Activated CD4-positive, alpha-beta memory T cell treated with anti-CD3 and anti-CD28 coated beads, Interleukin-2, amount 10 ng/mL, durations not matched to agents 7 days and 5 days (primary cell): ENCODE measurements at places on chromosomes 3 and 15.
A peak's percentile ranks its signal among the peaks of the same experiment; 100 is the strongest.

GRCh38 chr3:51935886-51936755, 5.6 kb downstream of the RRP9 start:
- H3K4me1 ChIP-seq = peaks cover 18% of the 10 kb centered on the region
- no peak overlapping the region for H3K27ac ChIP-seq
- peaks cover 20% of the 10 kb centered on the region for H3K36me3 ChIP-seq
- no peaks in the 10 kb centered on the region for H3K27me3 ChIP-seq
- H3K4me3 ChIP-seq = no peak overlapping the region

DNA sequence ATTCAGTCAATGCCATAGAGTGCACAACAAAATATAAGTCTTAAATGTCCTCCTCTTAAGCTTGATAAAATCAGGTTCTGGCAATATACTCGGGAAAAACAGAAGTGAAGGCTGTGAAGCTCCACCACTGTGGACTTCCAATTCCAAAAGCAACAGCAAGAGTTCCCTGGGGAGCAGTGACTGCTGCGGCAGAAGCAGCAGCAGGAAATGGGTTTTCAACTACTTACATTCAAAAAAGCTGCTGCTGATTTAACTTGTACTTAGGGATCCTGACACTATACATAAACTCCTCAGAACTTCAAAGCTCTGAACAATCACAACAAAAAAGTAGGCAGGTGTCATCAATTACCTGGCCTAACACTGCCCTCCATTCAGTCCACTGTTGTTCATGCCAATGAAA, 4.7 kb downstream of the CEP152 start:
- peak overlapping the region; percentile 80 for H3K27ac ChIP-seq
- H3K36me3 ChIP-seq = peaks cover 32% of the 10 kb centered on the region
- no peaks in the 10 kb centered on the region for H3K27me3 ChIP-seq
- peak overlapping the region; percentile 57 for H3K4me3 ChIP-seq

DNA sequence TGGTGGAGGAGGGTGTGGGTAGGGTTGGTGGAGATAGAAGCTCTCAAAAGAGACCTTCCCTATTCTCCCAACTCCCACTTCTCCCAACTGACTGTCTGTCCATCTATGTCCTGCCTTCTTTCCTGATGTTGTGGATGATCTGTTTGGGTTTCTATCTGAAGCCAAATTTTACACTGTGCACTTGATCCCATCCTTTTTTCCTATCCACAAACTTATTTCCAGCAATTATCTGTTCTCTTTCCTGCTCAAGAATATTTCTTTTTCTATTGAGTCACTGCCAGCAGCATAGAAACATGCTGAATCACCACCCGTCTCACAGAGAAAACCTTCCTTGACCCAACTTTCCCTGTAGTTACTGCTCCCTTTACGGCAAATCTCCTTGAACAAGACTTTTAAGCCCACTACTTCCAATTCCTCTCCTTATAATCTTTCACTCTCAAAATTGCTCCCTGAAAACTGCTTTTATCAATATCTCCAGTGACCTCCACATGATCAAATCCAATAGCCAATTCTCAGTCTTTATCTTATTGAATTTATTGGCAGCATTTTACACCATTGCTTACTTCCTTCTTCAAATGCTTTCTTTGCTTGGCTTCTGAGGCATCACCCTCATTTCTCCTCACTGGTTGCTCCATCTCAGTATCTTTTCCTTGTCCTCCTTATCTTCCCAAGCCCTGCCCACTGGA, 141.2 kb upstream of the SLC7A14 start:
- no peak overlapping the region for H3K4me3 ChIP-seq
- no peaks in the 10 kb centered on the region for H3K36me3 ChIP-seq
- H3K4me1 ChIP-seq = no peaks in the 10 kb centered on the region
- no peak for DNase-seq
- peaks cover 12% of the 10 kb centered on the region for H3K27me3 ChIP-seq

DNA sequence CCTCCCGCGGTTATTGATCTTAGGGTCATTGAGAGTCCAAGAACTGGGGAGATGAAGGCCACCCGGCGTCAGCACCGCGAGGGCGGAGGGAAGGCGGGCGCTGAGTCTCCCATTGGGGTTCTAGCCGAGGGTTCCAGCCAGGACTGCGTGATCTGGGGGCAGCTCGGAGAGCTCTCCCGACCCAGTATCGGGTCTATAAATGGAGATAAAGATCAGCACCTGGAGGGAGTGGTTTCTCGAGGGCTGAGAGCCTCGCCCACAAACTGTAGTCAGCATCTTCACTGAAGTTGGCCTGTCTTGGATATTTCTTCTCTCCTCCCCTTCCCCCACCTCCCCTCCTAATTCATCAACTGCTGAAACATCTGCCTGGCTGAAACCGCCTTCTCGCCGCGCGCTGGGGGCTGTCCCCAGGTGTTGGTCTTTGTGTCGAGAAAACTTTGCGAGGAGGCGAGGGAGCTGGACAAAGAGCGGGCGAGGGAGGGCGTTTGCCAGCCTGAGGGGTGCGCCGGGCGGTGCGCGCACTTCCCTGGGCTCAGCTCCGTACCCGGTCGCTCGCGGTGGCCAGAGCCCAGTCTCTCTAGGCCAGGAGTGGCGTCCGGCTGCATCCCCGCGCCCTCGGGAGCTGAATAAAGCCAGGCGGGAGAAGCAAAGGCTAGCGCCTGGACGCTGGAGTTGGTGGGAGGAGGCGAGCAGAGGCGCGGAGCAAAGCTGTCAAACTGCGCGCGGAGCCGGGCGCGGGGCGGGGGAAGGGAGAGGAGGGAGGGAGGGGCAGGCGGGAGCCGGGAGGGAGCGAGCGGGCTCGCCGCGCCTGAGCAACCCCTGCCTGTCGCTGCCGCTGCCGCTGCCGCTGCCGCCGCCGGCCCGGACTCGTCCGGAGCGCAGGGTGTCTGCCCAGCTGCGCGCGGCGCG, at the start of gene ST8SIA2:
TSS of gene ST8SIA2 (plus strand) at position 811 of the 909 bp plus-strand sequence. CDS start 184 bp downstream, outside the sequence.
- no peak within 1 kb of the TSS for H3K27ac ChIP-seq
- H3K27me3 ChIP-seq = peaks cover 66% of the 10 kb centered on the region
- H3K36me3 ChIP-seq = no peaks in the 10 kb centered on the region
- no peak for DNase-seq
- H3K4me1 ChIP-seq = peaks cover 7% of the 10 kb centered on the region
- H3K4me3 ChIP-seq = no peak within 1 kb of the TSS

DNA sequence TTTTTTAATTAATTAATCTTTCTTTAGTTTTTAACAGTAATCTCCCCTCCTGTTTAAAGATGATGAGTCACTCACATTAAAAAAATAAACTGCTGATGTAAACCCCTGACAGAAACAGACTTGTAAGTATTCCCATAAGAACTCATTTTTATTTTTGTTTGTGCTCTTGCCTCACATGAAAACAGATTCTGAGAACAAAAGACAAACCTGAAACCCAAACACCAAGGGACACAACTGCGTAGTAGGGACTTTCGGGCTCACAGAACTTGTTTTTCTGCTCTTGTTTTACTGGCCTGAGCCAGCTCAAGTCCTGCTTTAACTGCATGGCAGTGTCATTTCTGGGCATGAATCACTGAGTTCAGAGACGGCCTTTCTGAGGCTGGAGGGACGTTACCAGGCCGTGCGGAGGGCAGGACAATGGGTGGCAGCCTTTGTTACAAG, 600.8 kb downstream of the FOXP1 start:
- no peak overlapping the region for H3K4me3 ChIP-seq
- peaks cover 52% of the 10 kb centered on the region for H3K4me1 ChIP-seq
- H3K36me3 ChIP-seq = peaks cover 83% of the 10 kb centered on the region

GRCh38 chr3:28103861-28104260, 137.6 kb upstream of the CMC1 start:
- H3K4me1 ChIP-seq = no peaks in the 10 kb centered on the region
- H3K27ac ChIP-seq = no peak overlapping the region
- H3K36me3 ChIP-seq = peaks cover 4% of the 10 kb centered on the region
- no peaks in the 10 kb centered on the region for H3K27me3 ChIP-seq
- no peak overlapping the region for H3K4me3 ChIP-seq
- no peak for DNase-seq

- H3K27me3 ChIP-seq = peaks cover 30% of the 10 kb centered on the region
- H3K4me1 ChIP-seq = no peaks in the 10 kb centered on the region
- no peaks in the 10 kb centered on the region for H3K36me3 ChIP-seq
- no peak overlapping the region for H3K27ac ChIP-seq
- no peak overlapping the region for H3K4me3 ChIP-seq
Measured at GRCh38 chr3:186162221-186162620, 53.3 kb upstream of the ETV5 start.

DNA sequence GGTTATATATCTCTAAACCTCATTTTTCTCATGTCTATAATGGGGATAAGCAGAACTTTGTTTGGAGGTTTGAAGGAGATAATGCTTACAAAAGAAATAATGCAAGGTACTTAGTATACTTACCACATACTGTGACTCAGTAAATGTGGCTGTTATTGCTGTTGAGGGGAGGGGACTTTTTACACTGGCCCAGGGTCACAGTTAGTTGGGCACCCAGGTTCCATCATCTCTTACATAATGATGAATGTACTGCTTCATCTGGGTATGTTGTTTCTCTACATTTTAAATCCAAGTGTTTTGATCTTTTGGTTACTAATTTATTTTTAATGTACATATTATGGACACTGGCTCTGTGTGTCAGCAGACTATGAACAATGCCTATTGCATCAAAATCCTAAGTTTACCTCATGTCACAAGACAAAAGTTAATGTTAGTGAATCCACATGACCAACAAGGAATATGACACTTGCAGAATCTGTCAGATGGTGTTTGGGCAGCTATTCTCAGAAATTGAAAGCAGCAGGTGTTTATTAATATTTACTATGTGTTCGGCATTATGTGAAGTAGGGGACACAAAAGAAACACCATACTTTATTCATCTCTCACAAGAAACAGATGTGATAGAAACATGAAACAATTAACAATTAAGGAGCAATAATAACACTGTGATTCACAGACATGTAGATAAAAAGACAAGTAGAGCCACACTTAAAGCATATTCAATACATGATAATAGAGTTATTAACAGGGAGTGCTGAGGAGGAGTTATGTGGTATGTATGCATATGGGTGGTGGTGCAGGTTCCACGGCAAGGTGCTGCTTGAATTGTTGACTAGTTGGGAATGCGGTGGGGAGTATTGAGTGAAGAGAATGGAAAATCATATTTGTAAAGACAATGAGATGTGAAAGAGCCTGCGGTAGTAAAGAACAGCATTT, 109.7 kb downstream of the GALK2 start:
- no peak for DNase-seq
- no peak overlapping the region for H3K27ac ChIP-seq
- peaks cover 37% of the 10 kb centered on the region for H3K36me3 ChIP-seq
- H3K4me3 ChIP-seq = no peak overlapping the region
- H3K4me1 ChIP-seq = no peaks in the 10 kb centered on the region
- no peaks in the 10 kb centered on the region for H3K27me3 ChIP-seq

GRCh38 chr3:100577382-100578008, 31.9 kb upstream of the ADGRG7 start:
- H3K27me3 ChIP-seq = peaks cover 5% of the 10 kb centered on the region
- H3K36me3 ChIP-seq = no peaks in the 10 kb centered on the region
- H3K27ac ChIP-seq = no peak overlapping the region
